ENCODE measurements at places on chromosomes 13 and 19.

GRCh38 chr13:35983206-35983605, 148.0 kb downstream of the DCLK1 start:
- no peak for DNase-seq

- no peak for DNase-seq
Measured at GRCh38 chr19:1010586-1011510, 10.1 kb downstream of the TMEM259 start.

DNA sequence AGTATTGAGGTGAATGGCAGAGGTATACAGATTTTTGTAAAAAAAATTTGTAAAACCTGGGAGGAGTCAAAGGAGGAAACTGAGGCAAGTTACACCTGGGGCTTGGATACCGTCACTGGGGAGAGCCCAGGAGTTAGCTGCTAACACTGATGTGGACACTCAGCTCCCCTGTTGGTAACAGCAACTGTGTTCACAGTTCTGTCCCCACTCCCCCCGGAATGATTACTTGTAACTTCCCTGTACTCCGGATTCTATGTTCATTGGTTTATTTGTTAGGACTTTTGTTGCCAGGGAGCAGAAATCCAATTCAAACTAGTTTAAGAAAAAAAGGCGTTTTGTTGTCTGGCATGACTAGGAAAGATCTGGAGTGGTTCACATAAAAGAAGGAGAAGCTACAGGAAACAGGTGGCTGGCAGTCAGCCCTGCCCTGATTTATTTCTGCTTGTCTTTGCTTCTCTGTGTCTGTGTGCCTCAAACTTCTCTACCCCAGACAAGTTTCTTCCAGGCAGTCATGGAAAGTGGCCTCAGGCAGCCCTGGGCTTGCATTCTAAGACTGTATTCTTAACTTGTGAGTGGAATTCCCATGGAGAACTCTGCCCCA, 2.3 kb upstream of the GPR12 start:
- no peak for DNase-seq

- DNase-seq, result no peak
Measured at GRCh38 chr19:42121656-42122069, 10.6 kb downstream of the POU2F2 start.

GRCh38 chr19:38644719-38645118, 2.7 kb upstream of the ACTN4 start:
- DNase-seq, result no peak

DNA sequence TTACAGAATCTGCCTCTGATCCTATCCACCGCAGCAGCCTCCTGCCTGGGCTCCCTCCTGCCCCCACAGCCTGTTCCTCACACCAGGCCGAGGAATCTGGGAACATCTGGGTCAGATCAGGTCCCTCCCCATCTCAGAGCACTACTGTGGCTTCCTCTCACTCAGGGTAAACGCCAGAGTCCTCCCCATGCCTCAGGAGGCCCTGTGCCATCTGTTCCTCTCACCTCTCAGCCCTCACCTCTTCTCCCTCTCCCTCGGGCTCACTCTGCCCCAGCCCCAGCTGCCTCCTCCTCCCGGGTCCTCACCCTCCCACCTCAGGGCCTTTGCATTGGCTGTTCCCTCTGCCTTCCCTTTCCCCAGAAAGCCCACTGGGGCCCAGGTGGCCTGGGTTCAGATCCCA, 18.2 kb downstream of the FCGBP start:
- no peak for DNase-seq

GRCh38 chr13:19952850-19953249, 5.7 kb upstream of the ZMYM2 start:
- DNase-seq, result no peak

GRCh38 chr19:4559569-4559968, at the start of gene SEMA6B:
TSS of gene SEMA6B (minus strand) at chr19:4559684. CDS start at chr19:4558457, 1,227 bp downstream.
- no peak for DNase-seq

DNA sequence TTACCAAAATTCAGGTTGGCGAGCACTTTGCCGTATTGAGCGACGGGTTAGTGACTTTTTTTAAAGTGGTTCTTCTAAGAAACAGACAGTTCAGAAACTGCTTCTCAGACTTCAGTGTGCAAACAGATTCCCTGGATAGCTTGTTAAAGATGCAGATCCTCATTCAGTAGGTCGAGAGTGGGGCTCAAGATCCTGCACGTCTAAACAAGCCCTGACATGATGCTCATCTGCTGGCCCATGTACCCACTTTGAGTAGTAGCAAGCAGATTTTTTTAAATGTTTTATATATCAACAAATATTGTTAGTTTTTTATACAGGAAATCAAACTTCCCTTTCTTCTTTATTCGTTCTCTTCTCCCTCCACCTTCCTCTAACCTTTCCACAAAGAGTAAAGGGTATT, 7.3 kb downstream of the METTL21C start:
- no peak for DNase-seq

DNA sequence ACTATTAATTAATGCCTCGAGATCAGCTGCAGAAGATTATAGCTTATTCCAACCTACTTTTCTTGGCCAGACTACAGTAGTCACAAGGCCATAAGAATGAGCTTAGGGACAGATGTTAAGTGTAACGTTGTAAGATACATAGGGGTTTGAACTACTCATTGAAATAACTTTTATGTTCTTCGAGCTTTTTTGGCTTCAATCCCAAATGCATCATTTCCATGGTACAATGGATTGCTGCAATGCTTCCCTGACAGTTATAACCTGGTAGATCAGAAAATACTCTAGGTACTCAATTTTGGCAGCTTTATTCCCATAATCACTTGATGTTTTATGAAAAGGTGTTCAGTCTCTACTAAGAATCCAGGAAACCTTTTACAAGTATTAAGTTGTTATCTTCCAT, 2216.7 kb upstream of the PCDH20 start:
- DNase-seq, result no peak

DNA sequence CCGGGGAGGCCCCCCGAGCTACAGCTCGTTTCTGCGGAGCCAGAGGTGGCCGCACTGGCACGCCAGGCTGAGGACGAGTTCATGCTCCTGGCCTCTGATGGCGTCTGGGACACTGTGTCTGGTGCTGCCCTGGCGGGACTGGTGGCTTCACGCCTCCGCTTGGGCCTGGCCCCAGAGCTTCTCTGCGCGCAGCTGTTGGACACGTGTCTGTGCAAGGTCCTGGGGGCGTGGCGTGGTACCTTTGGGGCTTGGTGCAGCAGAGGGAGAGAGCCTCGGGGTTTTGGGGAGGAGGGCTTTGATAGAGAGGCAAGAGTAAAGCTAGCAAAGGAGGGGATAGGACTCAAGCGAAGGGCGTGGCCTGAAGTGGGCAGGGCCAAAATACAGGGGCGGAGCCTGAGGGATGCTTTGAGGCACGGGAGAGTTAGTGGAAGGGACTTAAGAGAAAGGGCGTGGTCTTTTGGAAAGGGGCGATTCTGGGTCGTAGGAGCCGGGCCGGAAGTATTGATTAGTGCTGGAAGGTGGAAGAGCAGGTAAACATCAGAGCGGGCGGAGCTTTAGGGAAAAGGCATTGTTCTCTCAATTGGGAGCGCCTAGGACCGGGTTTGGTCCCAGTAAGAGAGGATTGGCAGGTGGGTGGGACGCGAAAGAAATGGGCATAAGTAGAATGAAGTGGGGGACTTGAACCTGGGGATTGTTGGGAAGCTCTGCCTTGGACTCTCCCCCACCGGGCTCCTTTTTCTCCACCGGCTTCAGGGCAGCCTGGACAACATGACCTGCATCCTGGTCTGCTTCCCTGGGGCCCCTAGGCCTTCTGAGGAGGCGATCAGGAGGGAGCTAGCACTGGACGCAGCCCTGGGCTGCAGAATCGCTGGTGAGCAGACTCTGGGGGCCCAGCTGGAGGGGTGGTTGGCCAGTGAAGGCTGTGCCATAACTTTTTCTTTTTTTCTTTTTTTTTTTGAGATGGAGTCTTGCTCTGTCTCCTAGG, 1.2 kb downstream of the PPM1N start:
- no peak for DNase-seq

DNA sequence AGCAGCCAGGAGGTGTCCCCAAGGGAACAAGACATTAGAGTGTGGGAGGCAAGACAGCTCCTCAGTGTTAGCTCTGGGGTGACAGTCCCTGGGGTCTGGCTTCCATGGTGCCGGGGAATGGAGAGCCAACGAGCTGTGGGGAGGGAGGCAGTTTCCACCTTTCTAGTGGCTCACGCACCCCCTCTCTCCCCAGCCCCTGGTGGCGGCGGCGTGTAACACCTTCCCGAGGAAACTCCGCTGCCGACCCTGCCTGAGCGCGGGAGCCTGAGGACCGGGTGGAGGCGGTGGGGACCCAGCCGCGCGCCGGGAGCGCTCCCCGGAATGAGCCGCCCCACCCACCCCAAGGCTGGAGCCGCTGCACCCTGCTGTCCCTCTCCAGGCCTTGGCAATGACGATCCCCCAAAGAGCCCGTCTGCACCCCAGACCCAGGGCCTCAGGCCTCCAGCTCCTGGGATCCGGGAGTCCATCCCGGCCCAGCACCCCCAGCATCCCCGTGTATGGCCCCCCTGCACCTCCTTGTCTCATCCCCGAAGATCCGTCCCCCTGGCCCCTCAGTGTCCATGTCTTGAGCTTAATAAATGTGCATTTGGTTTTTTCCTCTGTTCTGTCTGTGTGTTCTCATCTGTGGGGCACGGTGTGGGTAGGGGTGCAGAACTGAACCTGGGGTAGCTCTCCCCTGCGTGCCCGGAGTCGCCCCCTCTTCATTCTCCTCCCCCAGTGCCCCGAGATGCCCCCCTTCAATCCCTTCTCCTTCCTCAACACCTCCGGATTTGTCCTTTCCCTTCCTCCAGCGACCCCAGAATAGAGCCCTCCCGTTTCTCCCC, 622 bp upstream of the FXYD5 start:
- DNase-seq, result no peak

DNA sequence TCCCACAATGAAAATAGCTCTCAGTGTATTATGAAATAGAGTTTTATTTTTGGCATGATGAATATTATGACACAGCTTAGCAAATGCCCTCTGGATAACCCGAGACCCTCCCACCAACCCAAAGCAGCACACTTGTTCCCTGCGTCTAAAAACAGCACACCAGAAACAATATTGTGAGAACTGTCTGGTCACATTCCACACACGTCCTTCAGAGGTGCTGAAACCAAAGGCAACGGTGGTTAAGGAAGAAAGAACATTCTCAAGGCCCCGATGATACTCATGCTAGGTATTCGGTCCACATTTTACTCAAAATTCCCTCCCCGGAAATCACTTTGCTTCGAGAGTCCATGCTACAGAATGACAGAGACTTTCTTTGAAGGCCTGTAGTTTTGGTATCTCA, 156.7 kb downstream of the SLC7A1 start:
- no peak for DNase-seq

GRCh38 chr13:38657191-38657590, 29.7 kb upstream of the FREM2 start:
- DNase-seq, result no peak

DNA sequence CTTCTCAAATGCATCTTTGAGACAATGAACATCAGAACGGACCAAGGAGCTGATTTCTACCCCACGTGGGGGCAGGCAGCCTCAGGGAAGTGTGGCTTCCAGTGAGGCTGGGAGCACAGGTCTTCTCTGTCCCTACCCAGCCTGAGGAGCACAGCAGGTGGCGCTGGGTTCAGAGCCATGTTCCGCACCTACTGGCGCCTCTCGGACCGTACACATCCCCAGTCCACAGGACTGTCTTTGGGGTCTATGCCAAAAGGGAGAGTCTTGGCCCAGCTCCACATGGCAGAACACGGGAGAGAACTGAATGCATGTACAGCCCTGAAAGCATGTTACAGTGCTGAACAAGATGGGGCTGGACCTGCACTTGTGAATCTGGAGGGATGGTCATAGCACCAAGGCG, 22.6 kb downstream of the SUGP1 start:
- DNase-seq, result no peak

DNA sequence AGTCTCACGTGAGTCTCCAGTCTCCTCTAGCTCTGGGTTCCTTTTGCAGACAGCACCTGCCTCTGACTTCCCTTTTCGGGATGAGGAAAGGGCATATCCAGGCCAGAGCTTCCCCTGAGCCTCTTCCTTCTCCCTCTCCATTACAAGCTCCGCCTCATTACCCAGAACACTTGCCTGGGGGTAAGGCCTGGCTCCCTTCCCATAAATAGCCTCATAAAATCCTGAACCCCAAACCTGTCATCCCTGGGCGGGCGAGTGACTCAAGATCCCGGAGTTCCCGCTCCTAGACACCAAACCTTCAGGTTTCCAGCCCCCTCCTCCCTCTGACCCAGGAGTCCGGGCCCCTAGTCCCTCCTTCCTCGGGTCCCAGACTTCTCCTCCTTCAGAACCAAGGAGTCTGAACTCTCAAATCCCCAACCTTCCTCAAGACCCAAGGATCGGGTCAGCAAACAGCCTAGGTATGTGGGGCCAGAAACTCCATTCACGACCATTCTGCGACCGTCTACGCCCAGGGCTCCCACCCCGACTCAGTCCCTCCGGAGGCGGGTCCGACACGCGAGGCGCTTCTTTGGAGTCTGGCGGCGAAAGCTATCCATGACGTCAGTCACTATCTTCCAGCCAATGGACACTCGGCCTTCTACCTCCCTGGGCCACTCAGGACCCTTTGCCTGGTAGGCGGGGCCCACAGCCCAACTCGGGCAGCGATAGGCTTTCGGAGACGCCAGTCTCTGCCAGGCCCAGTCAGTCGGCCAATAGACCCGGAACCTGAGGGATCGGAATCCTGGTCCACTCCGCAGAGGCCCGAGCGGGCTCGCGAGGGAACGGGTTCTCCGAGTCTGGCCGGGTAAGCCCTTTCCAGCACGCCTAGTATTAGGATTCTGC, 6.5 kb upstream of the CNFN start:
- DNase-seq, result peak; percentile 100

DNA sequence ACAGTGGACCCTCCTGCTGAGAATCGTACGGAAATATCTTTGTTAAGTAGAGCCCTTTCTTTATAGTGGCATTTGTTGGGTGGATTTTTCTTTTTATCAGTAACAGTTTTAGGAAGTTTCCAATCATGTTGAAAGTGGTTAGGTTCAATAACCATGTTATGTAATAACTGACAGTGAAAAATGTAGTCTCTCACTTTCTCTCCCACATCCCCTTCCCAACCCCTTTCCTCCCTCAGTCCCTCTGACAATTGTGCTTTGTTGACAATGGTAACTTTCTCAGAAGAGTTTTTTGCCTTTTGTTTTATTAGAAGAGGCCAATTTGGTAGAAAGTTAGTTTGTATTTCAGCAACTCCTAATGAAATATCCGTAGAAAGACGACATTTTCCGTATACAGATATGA, 77.8 kb upstream of the SLAIN1 start:
- DNase-seq, result no peak

- no peak for DNase-seq
Measured at GRCh38 chr13:37833411-37833810, 36.2 kb downstream of the TRPC4 start.

DNA sequence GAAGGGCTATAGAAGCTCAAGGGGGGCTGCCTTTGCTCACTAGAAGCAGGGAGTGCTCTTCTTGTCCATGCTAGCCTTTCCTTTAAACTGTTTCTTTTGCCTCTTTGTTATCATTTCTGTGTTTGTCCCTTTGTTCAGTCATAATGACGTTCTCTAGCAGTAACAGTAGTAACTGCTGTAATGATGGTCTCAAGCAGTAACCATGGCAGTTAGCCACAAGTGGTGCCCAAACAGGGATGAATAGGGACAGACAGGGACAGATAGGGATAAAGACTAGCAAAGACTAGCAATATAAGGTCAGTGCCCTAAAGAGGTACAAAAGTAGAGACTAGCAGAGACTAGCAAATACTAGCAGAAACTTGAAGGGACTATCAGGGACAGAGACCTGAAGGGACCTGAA, 869.0 kb upstream of the PRR20A start:
- no peak for DNase-seq

All from left hindlimb (tissue), 1 donor.